ENCODE measurements at places on chromosomes 12 and 14. TPM values are rescaled to one million over a fixed set of nuclear protein-coding genes. Genes with fewer than 3 reads are reported as not detected.
A peak's percentile ranks its signal among the peaks of the same experiment; 100 is the strongest.

GRCh38 chr12:88052686-88053085 lies 23.5 kb upstream of the C12orf50 start:
- no peak overlapping the region for H3K27ac ChIP-seq
- no peaks in the 10 kb centered on the region for H3K27me3 ChIP-seq
- H3K4me1 ChIP-seq, result no peaks in the 10 kb centered on the region
- peaks cover 6% of the 10 kb centered on the region for H3K36me3 ChIP-seq
- no peak overlapping the region for H3K4me3 ChIP-seq

DNA sequence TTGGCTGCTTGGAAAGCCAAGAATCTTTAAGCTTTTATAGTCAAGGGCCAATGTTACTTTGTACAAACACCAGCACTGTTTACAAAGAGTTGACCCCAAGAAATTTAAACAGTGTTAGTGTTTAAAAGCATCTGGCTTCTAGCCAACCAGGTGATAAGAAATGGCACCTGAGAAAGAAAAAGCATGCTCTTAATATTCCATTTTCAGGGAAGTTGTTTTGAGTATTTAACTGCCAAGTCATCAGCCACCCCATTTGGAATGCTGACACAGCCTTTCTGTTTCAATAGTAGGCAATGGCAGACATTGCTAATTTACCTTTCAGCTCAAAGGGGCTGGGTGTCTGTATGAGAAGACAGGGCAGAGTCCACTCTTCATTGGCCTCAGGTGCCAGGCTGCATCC lies 3.7 kb upstream of the SLC35F4 start:
- no peaks in the 10 kb centered on the region for H3K4me1 ChIP-seq
- no peak for DNase-seq
- no peak overlapping the region for H3K4me3 ChIP-seq
- H3K27ac ChIP-seq, result no peak overlapping the region

DNA sequence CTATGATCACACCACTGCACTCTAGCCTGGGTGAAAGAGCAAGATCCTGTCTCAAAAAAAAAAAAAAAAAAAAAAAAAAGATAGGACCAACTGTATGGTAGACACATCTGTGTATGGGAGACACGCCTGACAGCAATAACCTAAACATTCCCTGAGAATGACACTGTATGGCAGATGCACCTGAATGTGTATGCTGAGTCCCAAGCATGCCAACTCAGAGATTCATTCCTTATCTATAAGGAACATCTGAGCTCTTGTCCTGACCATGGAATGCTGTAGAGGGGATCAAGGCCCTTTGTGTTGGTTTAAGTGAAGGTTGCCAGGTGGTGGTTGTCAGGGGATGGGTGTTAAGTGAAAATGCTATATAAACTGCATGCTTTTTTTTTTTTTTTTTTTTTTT lies 19.2 kb upstream of the LGALS3 start:
- no peak overlapping the region for H3K4me3 ChIP-seq
- peaks cover 4% of the 10 kb centered on the region for H3K27me3 ChIP-seq
- H3K4me1 ChIP-seq, result peaks cover 18% of the 10 kb centered on the region
- DNase-seq, result no peak

DNA sequence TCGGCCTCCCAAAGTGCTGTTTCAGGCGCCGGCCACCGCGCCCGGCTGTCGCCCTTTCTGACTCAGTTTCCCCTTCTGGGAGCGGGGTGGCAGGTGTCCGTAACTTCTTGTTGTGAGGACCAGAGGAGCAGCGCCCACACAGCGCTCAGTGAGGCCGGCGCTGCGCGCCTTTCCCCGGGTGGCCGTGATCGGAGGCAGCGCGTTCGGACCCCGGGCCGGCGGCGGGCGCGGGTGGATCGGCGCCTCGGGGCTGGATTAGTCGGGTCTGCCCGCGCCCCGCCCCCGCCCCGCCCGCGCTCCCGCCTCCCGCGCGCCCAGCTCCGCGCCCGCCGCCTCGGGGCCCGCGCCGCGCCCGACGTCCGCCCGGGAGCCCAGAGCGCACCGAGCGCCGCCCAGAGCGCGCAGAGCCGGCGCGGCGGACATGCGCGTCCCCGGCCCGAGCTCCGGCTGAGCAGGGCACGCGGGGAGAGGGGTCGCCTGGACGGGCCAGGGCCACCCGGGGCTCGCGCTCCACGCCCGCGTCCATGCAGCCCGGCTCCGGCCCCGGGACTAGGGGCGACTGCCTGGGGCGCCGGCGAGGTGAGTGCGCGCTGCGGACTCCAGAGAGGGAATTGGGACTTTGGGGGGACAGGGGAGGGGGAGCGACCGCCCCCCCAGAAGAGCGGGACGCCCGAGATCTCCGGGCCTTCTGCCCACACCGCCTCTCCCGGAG lies 50.6 kb downstream of the LRCOL1 start:
- H3K27ac ChIP-seq, result no peak overlapping the region
- DNase-seq, result peak; percentile 61
- H3K4me3 ChIP-seq, result no peak overlapping the region
- peaks cover 7% of the 10 kb centered on the region for H3K36me3 ChIP-seq
- H3K27me3 ChIP-seq, result peaks cover 6% of the 10 kb centered on the region
- no peaks in the 10 kb centered on the region for H3K4me1 ChIP-seq

GRCh38 chr12:116697716-116698115 lies 40.2 kb downstream of the SPRING1 start:
- peaks cover 1% of the 10 kb centered on the region for H3K27me3 ChIP-seq
- no peak overlapping the region for H3K4me3 ChIP-seq
- H3K36me3 ChIP-seq, result no peaks in the 10 kb centered on the region
- peaks cover 8% of the 10 kb centered on the region for H3K4me1 ChIP-seq

DNA sequence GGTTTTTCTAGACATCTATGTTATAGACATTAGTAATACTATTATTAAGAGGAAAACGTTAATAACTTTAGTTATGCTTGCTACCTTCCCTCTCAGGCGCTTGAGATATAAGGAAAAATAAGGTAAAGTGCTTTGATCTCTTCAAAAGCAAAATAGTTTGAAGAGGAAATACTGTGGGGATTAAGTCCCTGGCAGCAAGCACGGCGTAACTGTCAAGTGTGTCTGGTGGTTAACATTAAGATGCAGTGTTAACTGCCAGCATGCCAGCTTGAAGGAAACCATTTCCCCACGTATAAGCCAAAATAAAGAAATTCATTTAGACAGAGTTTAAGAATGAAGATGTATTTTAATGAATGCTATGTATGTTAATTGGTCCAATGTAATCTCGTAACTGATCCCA lies 31.8 kb downstream of the PELI2 start:
- H3K4me3 ChIP-seq, result no peak overlapping the region
- peaks cover 32% of the 10 kb centered on the region for H3K4me1 ChIP-seq
- no peak overlapping the region for H3K27ac ChIP-seq
- no peak for DNase-seq

GRCh38 chr12:123943816-123944215 lies 28.8 kb downstream of the CCDC92 start:
- DNase-seq, result no peak
- peaks cover 36% of the 10 kb centered on the region for H3K36me3 ChIP-seq
- no peak overlapping the region for H3K27ac ChIP-seq
- no peaks in the 10 kb centered on the region for H3K4me1 ChIP-seq
- peaks cover 7% of the 10 kb centered on the region for H3K27me3 ChIP-seq
- H3K4me3 ChIP-seq, result no peak overlapping the region

DNA sequence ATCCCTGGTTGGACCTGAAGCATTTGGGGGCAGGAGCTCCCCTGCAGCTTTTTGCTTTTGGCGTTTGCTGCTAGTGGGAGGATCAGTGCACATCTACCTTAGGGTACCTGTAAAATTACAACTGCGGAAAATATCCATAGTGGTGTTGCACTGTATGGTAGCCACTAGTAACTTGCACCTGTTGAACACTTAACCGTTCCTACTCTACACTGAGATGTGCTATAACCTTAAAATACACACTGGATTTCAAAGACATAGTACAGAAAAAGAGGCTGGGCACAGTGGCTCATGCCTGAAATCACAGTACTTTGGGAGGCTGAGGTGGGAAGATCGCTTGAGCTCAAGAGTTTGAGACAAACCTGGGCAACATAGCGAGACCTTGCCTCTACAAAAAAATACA lies 2.9 kb downstream of the P2RX4 start:
- H3K27me3 ChIP-seq, result peaks cover 5% of the 10 kb centered on the region
- no peak overlapping the region for H3K4me3 ChIP-seq
- H3K27ac ChIP-seq, result no peak overlapping the region
- peaks cover 4% of the 10 kb centered on the region for H3K36me3 ChIP-seq
- DNase-seq, result no peak
- peaks cover 4% of the 10 kb centered on the region for H3K4me1 ChIP-seq

- no peak overlapping the region for H3K27ac ChIP-seq
- DNase-seq, result no peak
These were observed 3.3 kb upstream of the APPL2 start for GRCh38 chr12:105239304-105239703.

BDKRB1 gene
- total RNA-seq, result not detected

TAS2R13 gene
- total RNA-seq, result 0.90 TPM

HOTAIR gene
- 1.4 TPM for total RNA-seq

TCTN2 gene
- total RNA-seq, result 11.3 TPM

Data from endothelial cell (in vitro differentiated cells).